Bladder microvascular endothelial cell (primary cell): ENCODE measurements at places on chromosomes 3 and 15. TPM values are rescaled to one million over a fixed set of nuclear protein-coding genes. Genes with fewer than 3 reads are reported as not detected.

ZDHHC19 gene
- total RNA-seq = not detected in 2 replicates

ABTB1 gene
- total RNA-seq = 9.3 and 11.8 TPM in 2 replicates

TPRG1 gene
- not detected in 2 replicates for total RNA-seq

PRRT3 gene
- 0.49 and 0.63 TPM in 2 replicates for total RNA-seq

FOXB1 gene
- total RNA-seq = not detected in 2 replicates

LEKR1 gene
- 0.25 and 0.49 TPM in 2 replicates for total RNA-seq

ZIC1 gene
- not detected in 2 replicates for total RNA-seq

CADPS gene
- total RNA-seq = not detected in 2 replicates

CHST13 gene
- total RNA-seq = not detected in 2 replicates

GPR156 gene
- 0.06 TPM in 1 of 2 replicates, not detected in the other for total RNA-seq

AEN gene
- 51.0 and 80.6 TPM in 2 replicates for total RNA-seq

CCK gene
- total RNA-seq = not detected in 2 replicates

IMPG2 gene
- 0.16 and 0.76 TPM in 2 replicates for total RNA-seq

CHRFAM7A gene
- total RNA-seq = 1.6 and 2.1 TPM in 2 replicates

THRB gene
- total RNA-seq = under 0.01 TPM in 2 replicates

SEMA5B gene
- under 0.01 and 0.06 TPM in 2 replicates for total RNA-seq

ACKR2 gene
- total RNA-seq = 0.16 and 6.9 TPM in 2 replicates

SLCO2A1 gene
- 1.3 and 3.5 TPM in 2 replicates for total RNA-seq

DZIP1L gene
- 7.6 and 8.9 TPM in 2 replicates for total RNA-seq

WDR72 gene
- total RNA-seq = not detected in 2 replicates

CHRNA5 gene
- 2.6 and 2.8 TPM in 2 replicates for total RNA-seq

EXD1 gene
- not detected in 2 replicates for total RNA-seq

TMIE gene
- 0.16 and 0.31 TPM in 2 replicates for total RNA-seq

MED12L gene
- total RNA-seq = under 0.01 and 0.19 TPM in 2 replicates

OSTN gene
- 0.49 TPM in 1 of 2 replicates, not detected in the other for total RNA-seq

FAM81A gene
- under 0.01 and 0.06 TPM in 2 replicates for total RNA-seq

BCHE gene
- 2.3 and 24.3 TPM in 2 replicates for total RNA-seq

PLA2G4D gene
- total RNA-seq = not detected in 2 replicates

FSTL1 gene
- total RNA-seq = 222 and 671 TPM in 2 replicates

HMCES gene
- total RNA-seq = 25.4 and 30.0 TPM in 2 replicates

TRH gene
- total RNA-seq = not detected in 2 replicates

CFAP161 gene
- 0.19 and 0.65 TPM in 2 replicates for total RNA-seq

ERC2 gene
- total RNA-seq = 0.49 and 2.8 TPM in 2 replicates

SLC51B gene
- not detected in 2 replicates for total RNA-seq

AHSG gene
- not detected in 2 replicates for total RNA-seq

INTS14 gene
- 27.4 and 37.8 TPM in 2 replicates for total RNA-seq

TIPARP gene
- 18.1 and 29.3 TPM in 2 replicates for total RNA-seq

NCK1 gene
- total RNA-seq = 99.9 and 140 TPM in 2 replicates

GNB4 gene
- total RNA-seq = 35.1 and 74.1 TPM in 2 replicates

C3orf49 gene
- not detected in 2 replicates for total RNA-seq

PLSCR2 gene
- 0.31 TPM in 1 of 2 replicates, not detected in the other for total RNA-seq

SH3GL3 gene
- total RNA-seq = not detected in 2 replicates

CCNDBP1 gene
- total RNA-seq = 69.1 and 102 TPM in 2 replicates

C2CD4A gene
- under 0.01 and 1.3 TPM in 2 replicates for total RNA-seq

GPR87 gene
- total RNA-seq = 0.49 TPM in 1 of 2 replicates, not detected in the other

CCDC13 gene
- total RNA-seq = 0.57 TPM in 1 of 2 replicates, not detected in the other

NDUFB4 gene
- 16.4 and 32.7 TPM in 2 replicates for total RNA-seq

THSD4 gene
- 7.8 and 71.1 TPM in 2 replicates for total RNA-seq

ACP3 gene
- not detected in 2 replicates for total RNA-seq

ASB14 gene
- total RNA-seq = not detected in 2 replicates

ADAMTS7 gene
- total RNA-seq = 11.2 and 21.2 TPM in 2 replicates

HGD gene
- total RNA-seq = 0.25 and 0.49 TPM in 2 replicates

ST8SIA2 gene
- 0.16 and 0.31 TPM in 2 replicates for total RNA-seq

NUDT16 gene
- 10.2 and 13.1 TPM in 2 replicates for total RNA-seq
